ENCODE measurements at places on chromosomes 16 and 17.

DNA sequence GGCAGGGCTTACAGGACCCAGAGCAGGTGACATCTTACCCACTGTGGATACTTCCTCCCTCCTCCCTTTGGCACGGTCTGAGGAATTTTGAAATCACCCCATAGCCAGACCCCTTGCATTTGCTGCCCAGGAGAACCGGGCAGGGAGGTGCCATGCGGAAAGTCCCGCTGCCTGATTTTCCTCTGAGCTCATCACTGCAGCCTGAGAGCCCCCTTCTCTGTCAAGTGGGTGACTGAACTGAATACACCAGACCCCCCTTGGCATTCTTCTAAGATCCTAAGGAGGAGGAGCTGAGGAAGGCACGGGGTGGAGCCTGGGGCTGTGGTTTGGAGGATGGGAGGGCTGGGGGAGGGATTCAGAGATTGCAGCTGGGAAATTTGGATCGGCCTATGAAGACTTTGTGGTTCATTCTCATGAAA is 173.4 kb downstream of the RAB11FIP4 start:
- DNase-seq: no peak

GRCh38 chr17:31294231-31294630 is 2.8 kb downstream of the OMG start:
- no peak for DNase-seq

DNA sequence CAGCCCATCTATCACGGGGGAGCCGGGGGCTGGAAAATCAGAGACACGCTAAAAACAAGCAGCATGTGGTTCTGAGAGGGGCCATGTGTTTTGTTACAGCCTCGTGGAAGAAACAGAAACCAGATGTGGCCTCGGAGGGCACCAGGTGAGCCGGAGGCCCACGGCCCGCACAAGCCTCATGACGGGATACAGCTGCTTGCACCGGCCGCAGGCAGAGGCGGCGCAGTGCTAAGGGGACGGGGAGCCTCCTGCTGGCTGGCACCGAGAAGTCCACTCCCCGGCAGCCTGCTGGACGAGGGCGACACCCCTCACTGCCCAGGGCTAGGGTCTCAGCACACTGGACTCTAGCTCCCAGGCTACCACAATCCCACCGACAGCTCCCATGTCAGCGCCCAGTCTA is 19.2 kb downstream of the NDUFAF8 start:
- DNase-seq: no peak

GRCh38 chr17:76643553-76644148 is at the start of gene ST6GALNAC1:
ST6GALNAC1 (minus strand) TSS chr17:76643757; CDS start chr17:76643638, 119 bp downstream.
- peak; percentile 7 for DNase-seq

DNA sequence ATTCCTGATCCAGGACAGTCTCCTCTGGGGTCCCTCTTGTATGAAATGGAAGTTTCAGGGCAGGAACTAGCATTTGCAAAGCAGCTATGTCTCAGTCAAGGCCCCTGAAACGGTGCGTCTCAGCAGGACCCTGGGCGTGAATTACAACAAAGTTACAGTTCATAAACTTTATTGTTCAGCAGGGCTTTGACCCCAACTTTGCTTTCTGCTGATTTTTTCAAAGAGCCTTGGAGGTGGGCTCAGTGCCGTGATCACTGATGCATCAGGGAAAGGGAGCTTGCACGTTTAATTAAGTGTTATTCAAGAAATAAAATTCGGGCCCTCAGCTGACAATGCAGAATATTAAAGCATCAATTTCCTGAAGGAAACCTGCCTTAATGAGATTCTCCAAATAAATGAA is 260.1 kb upstream of the C16orf82 start:
- DNase-seq: no peak

DNA sequence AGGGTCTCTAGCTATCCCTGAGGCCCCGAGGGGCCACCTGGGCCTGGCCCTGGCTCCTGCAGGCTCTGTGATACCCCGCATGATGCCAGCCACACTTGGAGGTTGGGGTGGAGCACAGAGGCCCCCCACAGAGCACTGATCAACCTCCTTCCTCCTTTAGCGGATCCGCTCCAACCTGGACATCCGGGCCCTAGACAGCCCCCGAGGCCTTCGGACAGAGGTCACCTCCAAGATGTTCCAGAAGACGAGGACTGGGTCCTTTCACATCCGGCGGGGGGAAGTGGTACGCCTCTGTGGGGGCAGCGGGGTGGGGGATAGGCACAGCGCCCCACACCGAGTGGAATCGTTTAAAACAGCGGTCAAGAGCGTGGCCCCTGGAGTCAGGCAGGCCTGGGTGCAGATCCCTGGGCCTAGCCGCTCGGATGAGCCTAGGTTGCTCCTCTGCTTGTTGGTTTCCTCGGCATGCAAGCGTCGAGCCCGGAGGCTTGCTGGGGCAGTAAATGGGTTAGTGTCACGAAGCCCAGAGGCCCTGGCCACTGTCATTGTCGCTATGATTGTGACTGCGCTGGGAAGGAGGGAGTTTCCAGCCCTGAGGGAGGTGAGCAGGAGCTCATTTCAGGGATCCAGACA is 9.9 kb downstream of the ITGB4 start:
- no peak for DNase-seq

- no peak for DNase-seq
Observed at GRCh38 chr17:45432405-45433158, at the start of gene ARHGAP27. ARHGAP27 (minus strand) TSS chr17:45432870; CDS start chr17:45430279, 2,591 bp downstream.

All from stimulated activated CD4-positive, alpha-beta T cell treated with anti-CD3 and anti-CD28 coated beads, Interleukin-1b, Interleukin-23, amount 100 ng/mL, for 48 hours (primary cell).